ENCODE measurements at places on chromosomes 3 and 15.

DNA sequence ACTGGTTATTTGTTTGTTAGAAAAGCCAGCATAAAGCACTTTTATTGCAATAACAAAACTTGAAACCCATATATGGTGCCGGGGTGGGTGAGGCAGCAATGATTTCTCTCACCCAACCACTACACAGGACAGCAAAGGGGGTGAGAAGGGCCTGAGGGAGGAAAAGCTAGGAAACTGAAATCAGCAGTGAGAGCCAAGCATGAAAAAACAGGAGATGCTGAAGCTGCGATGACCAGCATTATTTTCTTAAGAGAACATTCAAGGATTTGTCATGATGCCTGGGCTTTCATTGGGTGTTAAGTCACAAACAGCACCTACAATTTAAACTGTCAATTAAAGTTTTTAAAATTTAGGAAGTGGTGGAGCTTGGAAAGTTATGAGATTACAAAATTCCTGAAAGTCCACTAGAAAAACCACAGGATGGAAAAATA is 11.9 kb upstream of the TM4SF4 start:
- no peak for DNase-seq

GRCh38 chr3:15728766-15729165 is 69.0 kb downstream of the ANKRD28 start:
- DNase-seq = peak; percentile 74

- DNase-seq = no peak
Measured at GRCh38 chr15:65676123-65676522, 54.4 kb downstream of the SLC24A1 start.

GRCh38 chr3:14423963-14424362 is 21.6 kb downstream of the SLC6A6 start:
- no peak for DNase-seq

- DNase-seq = no peak
Measured at GRCh38 chr15:40859206-40859851, 14.7 kb downstream of the RHOV start.

All from epithelial cell of proximal tubule (primary cell).